ENCODE measurements at places on chromosomes 5 and 9. TPM values are rescaled to one million over a fixed set of nuclear protein-coding genes. Genes with fewer than 3 reads are reported as not detected.

Gene CTNND2
- total RNA-seq = not detected

Gene WDR31
- 0.39 TPM for total RNA-seq

Gene OTP
- under 0.01 TPM for total RNA-seq

Gene MLANA
- total RNA-seq = not detected

Gene TXNDC8
- total RNA-seq = not detected

Gene LHX6
- under 0.01 TPM for total RNA-seq

Gene ANKRD31
- not detected for total RNA-seq

Measured in RPMI7951 (cell line).